ENCODE measurements at places on chromosomes 1 and 21. TPM values are rescaled to one million over a fixed set of nuclear protein-coding genes. Genes with fewer than 3 reads are reported as not detected.

DNA sequence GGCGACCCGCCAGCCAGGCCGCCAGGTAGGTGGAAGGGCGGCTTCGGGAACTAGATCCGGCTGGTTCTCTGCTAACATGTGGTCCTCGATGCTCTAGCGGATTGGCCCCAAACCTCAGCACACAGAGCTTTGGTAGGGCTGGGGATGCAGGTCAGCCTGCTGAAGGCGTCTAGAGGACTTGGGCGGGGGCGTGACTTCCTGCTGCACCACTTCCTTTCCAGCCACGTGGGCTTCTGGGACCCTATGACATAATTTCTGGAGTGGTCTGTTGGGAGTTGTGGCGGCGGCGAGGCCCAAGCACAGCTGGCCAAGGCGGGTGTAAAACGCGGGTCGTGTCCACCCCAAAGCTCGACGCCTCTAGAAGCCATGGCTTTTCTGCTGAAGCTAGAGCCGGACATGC, 124.5 kb downstream of the ATF6 start:
- no peak for DNase-seq

The CFAP74 gene
- polyA plus RNA-seq = 0.11 TPM

The WNT3A gene
- polyA plus RNA-seq = not detected

DNA sequence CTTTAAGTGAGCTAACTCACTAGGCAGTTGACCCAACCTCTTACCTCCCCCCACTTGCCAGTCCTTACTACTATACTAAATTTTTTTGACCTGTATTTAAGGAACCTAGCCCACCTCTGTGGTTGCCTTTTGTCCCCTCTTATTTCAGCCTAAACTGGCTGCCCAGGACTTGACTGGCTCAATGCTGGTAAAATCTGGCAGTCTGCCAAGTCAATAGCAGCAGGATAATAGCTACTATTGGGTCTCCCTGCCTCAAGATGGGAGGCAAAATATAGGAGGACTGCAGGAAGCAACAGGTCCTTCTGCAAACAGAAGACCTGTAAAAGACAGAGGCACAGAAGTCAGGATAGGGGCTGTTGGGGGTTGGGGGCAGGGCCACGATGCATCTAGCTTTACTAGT, 144.2 kb upstream of the POGK start:
- no peak for DNase-seq

The LRRC39 gene
- 142 TPM for polyA plus RNA-seq

GRCh38 chr1:153168686-153169085, 18.0 kb upstream of the SPRR2G start:
- DNase-seq = no peak

DNA sequence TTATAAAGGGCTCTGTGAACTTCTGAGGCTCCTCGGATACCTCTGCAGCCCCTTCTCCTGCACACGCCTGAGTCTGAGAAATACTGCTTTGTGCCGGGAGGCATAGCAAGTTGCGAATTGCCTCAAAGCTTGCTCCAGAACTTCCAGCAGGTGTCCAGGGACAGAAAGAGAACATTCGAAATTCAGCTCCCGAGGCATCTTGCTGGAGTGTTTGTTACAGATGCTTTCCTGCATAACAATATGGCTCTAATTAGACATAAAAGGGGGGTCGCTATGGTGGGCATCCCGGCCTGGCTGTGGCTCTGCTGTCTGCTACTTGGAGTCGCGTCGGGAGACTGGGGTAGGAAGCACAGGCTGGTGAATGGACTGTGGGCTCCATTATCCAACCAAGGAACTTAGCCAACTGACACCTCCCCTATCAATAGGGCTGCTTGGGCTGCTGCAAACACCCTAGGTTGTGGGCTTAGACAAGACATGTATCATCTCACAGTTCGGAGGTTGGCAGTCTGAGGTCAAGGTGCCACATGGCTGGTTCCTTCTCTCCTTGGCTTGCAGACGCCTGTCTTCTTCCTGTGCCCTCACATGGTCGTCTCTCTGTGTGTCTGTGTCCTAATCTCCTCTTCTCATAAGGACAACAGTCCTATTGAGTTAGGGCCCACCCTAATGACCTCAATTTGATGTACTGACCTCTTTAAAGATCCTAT, 607.0 kb downstream of the NPHP4 start:
- DNase-seq = no peak

The SLC30A10 gene
- not detected for polyA plus RNA-seq

DNA sequence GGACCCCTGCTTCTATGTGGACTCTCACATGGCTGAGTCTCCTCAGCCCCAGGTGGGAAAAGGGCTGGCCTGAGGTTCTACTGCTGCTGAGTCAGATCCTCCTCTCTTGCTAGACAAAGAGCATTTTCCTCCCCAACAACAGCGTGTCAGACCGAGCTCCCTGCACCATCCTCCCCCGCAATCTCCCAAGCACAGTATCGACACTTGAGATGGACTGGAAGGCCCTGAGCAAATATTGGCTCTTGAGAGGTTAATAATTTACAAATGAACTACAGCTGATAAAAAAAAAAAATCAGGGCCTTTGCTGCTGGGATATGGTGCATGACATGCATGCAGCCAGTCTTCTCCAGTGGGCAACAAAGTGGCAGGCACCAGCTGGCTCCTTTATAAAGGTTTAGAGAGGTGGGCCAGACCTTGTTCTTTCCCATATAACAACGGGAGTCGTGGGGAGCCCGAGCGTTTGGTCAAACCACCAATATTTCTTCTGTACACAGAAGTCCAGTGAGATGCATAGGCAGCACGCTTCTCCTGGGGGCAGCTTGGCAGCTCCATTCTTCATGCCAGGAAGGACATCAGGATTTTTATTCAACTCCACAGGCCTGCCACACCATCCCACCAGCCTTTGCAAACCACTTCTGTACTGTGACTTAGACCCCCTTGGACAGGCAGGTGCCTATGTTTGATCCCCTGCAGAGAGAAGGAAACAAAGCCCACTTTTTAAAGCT, 55.4 kb upstream of the CAMK1G start:
- DNase-seq = no peak

The OPRD1 gene
- under 0.01 TPM for polyA plus RNA-seq

GRCh38 chr1:166785987-166786386, 53.3 kb upstream of the POGK start:
- no peak for DNase-seq

The KLHL17 gene
- polyA plus RNA-seq = 5.3 TPM

The PODN gene
- polyA plus RNA-seq = 40.7 TPM

DNA sequence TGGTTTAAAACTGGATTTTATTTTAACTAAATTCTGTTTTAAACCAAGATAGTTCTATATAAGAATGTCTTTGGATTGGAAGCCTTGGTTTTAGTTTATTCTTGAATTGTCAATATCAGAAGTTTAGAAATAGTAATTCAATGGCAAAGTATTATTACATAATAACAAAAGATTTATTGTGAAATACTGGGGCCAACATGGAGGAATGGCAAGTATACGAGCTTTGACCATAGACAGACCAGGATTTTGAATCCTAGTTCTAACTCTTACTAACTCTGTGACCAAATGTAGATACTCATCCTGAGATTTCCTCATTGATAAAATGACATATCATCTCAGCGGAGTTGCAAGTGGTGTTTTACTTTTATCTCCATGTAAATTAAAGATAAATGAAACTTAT, 63.3 kb downstream of the CAMSAP2 start:
- DNase-seq = no peak

GRCh38 chr1:165296205-165296604, 60.3 kb downstream of the LMX1A start:
- no peak for DNase-seq

GRCh38 chr1:10252508-10252907, 42.1 kb downstream of the KIF1B start:
- DNase-seq = no peak

The GMEB1 gene
- 2.9 TPM for polyA plus RNA-seq

DNA sequence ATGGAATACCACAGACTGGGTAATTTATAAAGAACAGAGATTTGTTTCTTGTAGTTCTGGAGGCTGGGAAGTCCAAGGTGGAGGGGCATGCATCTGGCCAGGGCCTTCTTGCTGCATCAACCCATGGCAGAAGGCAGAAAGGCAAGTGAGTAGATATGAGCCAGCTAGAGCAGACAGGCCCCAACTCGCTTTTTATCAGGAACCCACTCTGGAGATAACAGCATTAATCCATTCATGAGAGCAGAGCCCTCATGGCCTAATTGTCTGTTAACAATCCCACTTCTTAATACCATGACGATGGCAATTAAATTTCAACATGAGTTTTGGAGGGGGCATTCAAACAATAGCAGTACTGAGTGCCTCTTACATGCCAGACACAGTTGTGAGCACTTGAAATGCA, 87.2 kb upstream of the SOX13 start:
- DNase-seq = no peak

- DNase-seq = no peak
Measured at GRCh38 chr1:100009458-100009857, 39.7 kb downstream of the SLC35A3 start.

The LCE2A gene
- not detected for polyA plus RNA-seq

GRCh38 chr1:187236676-187237075, 407.9 kb downstream of the PLA2G4A start:
- no peak for DNase-seq

DNA sequence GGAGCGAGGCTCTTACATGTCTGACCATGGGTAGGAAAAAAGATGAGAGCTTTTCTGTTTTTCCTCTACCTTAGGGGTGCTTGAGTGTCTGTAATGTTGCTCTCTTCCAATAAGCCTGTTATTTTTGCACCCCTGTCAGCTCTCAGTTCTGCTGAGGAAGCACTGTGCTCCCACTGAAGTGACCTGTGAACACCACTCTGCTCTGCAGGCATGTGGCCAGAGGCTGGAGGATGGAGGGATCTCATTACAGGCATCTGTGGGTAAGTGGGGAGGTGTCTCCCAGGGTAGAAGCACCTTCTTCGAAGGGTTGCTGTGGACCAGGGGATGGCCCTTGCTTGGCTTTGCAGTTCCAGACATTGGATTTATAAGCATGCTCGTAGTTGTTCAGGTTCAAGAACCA, 56.8 kb upstream of the RBM15 start:
- DNase-seq = no peak

The SPATA6 gene
- polyA plus RNA-seq = 2.4 TPM

The XCL2 gene
- not detected for polyA plus RNA-seq

The LIN28A gene
- polyA plus RNA-seq = not detected

The B3GALT6 gene
- polyA plus RNA-seq = 9.1 TPM

The SH2D1B gene
- polyA plus RNA-seq = 0.05 TPM

GRCh38 chr1:181032535-181032934, 1.2 kb upstream of the MR1 start:
- DNase-seq = no peak

GRCh38 chr21:7917729-7918128, 2603.7 kb upstream of the TPTE start:
- DNase-seq = no peak

The GALNT2 gene
- 27.4 TPM for polyA plus RNA-seq

The FAM110D gene
- 4.2 TPM for polyA plus RNA-seq

The CHIT1 gene
- 0.09 TPM for polyA plus RNA-seq

GRCh38 chr1:24605534-24606295, 37.4 kb upstream of the SRRM1 start:
- DNase-seq = no peak

The LCK gene
- polyA plus RNA-seq = 0.41 TPM

DNA sequence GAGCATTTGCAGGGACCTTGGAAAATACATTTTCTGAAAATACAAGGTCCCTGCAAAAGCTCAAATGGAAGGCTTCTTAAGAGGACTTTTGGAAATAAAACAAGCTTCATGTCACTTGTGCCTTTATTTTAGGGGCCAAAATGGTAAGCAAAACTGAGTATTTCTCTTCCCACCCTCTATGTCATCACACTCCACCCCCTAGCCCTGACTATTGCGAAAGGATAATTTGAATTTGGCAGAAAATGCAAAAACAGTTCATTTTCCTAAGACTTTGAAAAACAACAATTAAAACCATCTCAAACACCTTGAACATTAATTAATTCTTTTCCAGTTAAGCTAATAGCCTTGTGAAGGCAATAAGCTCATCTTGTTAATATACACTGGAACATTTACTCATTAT, 201.7 kb downstream of the TM2D1 start:
- DNase-seq = no peak

GRCh38 chr1:117392771-117393170, 25.5 kb downstream of the MAN1A2 start:
- DNase-seq = no peak

Measured in right cardiac atrium (tissue), 5 donors.